HT1080 (cell line): ENCODE measurements at places on chromosomes 1 and 21. TPM values are rescaled to one million over a fixed set of nuclear protein-coding genes. Genes with fewer than 3 reads are reported as not detected.

Gene PTGFR
- 2.7 and 3.1 TPM in 2 replicates for total RNA-seq

Gene ADAMTS4
- total RNA-seq = not detected in 2 replicates

Gene KCNE1
- not detected in 2 replicates for total RNA-seq

- no peak for DNase-seq
Measured at GRCh38 chr1:229033480-229033879, 237.4 kb upstream of the RAB4A start.
